Activated T-helper 1 cell treated with Interleukin-2 at 50 U/mL for 16 hours (primary cell): ENCODE measurements at places on chromosomes 5 and 9.

DNA sequence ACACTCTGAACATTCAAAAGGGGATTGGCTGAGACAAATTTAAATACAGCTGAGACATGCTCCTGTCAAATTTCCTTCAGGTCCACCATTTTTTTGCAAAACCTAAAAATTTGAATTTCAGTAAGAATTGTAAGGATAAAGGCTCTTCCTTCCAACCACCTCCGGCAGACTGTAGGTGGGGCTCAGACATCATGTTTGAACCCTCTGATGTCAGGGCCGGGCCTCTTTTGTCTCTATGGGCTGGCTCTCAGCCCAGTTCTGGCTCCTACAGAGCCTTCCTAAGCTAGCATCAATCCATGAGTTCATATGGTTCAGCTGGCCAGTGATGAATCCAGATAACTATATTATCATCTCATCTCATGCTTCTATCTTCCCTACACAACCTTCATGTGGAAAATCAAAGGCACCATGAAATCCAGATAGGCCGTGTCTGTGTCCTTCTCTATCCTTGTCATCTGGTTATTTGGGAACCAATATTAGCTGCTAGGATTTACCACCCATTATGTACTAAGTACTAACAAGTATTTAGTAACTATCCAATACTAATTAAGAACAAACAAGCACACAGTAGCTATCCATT is 44.2 kb downstream of the NIPSNAP3B start:
- no peak for DNase-seq

DNA sequence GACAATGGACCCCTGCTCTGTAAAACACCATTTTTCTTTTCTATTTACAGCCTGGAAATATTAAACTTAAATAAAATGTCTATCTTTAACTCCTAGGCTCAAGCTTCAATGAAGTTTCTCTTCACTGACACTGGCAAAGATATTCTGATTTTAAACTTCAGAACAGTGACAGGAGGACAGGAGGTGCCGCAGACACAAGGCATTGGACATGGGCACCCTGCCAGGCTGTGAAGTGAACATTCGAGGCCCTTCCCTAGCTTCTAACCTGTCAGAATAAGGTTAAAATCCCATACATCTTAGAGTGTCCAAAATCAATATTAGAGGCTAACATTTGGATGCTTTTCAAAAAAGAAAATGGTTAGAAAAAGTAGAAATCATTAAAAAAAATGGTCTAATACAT is 9.2 kb downstream of the SEMA5A start:
- DNase-seq: no peak

GRCh38 chr9:77725046-77725694 is 77.0 kb upstream of the GNA14 start:
- no peak for DNase-seq

DNA sequence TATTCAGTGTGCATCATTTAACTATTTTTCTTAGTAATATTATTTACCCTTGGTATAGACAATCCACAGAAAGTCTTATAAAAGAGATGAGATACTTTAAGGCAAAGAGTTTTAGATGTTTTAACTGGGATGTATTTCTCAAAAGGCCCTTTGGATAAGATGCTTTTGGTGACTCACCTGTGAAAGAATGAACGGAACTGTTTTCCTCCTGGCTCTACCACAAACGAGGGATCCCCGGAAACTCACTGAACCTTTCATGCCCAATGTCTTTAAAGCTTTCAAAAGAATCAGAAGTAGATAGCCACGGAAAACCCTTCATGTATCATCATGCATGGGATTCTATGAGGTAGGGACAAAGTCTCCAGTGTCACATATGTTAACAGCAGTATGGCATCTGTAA is 1.6 kb downstream of the ZNF782 start:
- DNase-seq: no peak

DNA sequence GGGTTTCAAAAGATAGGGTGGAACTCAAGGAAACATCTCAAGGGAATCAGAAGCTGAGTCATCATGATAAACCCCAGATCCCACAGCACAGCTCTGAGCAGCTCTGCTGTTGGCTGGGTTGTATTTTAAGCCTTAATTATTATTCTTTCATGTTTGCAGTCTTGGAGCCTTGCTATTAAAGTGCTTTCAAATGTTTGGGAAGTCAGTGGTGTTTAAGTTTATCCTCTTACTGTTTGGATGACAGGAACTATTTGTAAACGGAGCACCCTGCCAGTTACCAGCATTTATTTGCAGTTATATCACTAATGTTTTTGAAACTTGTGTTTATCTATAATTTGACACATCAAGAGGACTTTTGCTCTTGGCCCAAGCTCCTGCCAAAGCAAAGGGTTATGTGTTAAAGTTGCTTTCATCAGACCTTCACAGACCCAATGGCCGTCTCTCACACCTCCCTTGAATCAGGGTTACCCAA is 141.1 kb upstream of the SPDL1 start:
- no peak for DNase-seq

- no peak for DNase-seq
Observed at GRCh38 chr5:10244342-10244944, 5.2 kb downstream of the ATPSCKMT start.

- no peak for DNase-seq
Observed at GRCh38 chr5:173627860-173628392, 11.5 kb upstream of the BOD1 start.

DNA sequence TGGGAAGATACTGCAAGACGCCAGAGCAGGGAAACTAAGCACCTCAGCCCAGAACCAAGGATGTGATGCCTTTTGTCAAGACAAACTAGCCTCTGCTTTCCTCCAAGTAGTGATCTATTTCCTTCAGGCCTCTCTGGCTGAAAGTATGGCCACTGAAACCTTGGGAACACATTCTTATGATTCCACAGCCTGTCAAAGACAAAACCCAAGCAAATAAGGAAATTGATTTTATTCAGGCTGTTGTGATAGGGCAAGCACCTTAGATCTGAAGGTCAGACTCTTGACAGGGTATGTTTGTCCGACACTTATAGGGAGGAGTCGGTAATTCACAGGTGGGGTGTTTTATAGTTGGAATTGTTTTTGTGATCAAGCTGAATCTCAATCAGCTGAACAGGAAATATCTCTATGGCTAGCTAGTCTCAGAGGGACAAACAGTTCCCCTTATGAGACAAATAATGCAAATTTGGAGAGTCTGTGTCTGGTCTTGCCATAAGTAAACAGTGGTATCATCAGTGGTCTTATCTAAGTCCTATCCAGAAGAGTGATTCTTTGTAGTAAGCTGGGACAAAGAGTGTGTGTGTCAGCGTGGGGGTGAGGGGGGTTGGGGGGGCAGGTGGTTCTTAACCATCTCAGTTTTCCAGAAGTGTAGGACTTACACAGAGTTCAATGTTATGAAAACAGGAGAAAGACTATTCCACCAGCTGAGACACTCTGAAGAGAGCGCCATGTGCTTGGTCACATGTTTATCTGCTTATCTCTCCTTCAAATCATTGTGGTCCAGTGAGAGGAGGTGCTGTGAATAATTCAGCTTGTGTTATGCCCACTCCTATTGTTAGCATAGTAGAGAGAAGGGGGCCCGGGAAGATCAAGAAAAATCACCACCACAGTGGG is 6.7 kb upstream of the ZCCHC10 start:
- DNase-seq: no peak

- no peak for DNase-seq
Observed at GRCh38 chr5:22044229-22044628, 808.9 kb downstream of the CDH12 start.

- DNase-seq: no peak
Observed at GRCh38 chr5:167920589-167920988, 370.9 kb upstream of the WWC1 start.

GRCh38 chr5:92922231-92922967 is 658.6 kb downstream of the NR2F1-AS1 start:
- no peak for DNase-seq

DNA sequence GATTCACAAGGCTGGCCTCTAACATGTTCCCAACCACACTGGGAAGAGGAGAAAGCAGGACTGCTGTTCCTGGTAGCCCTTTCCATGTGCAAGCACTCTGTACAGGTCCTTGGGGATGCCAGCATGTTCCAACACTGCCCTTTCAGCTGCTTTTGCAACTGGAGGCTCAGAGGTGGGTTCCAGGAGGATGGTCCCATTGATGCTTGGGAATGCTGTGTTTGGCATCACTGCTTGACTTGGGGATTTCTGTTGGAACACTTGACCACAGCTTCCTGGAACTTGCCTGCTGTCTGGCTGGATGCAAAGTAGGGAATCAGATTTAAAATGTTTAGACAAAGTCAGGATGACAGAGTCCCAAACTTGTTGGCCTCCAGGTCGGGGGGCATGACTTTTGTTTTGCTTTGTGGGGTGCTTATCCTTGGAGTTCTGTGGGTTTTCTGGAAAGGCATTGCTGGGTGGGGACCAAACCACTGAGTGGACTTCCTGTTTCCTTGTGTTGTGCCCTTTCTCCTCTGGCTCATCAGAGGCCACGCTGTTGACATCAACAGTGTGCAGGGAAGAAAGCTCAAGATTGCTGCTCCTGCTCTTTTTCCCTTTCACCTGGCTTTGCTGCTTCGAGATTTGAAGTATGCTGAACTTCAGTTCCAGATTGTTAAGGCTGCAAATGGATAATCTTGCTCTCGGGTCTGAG is 148.5 kb upstream of the RPS23 start:
- no peak for DNase-seq

- no peak for DNase-seq
Observed at GRCh38 chr9:95116002-95116807, 201.3 kb downstream of the FANCC start.

GRCh38 chr9:134253606-134254205 is 72.5 kb upstream of the RXRA start:
- DNase-seq: no peak

- no peak for DNase-seq
Observed at GRCh38 chr5:116508835-116509234, 65.8 kb downstream of the SEMA6A start.

- no peak for DNase-seq
Observed at GRCh38 chr5:157366741-157367674, 93.0 kb upstream of the NIPAL4 start.

DNA sequence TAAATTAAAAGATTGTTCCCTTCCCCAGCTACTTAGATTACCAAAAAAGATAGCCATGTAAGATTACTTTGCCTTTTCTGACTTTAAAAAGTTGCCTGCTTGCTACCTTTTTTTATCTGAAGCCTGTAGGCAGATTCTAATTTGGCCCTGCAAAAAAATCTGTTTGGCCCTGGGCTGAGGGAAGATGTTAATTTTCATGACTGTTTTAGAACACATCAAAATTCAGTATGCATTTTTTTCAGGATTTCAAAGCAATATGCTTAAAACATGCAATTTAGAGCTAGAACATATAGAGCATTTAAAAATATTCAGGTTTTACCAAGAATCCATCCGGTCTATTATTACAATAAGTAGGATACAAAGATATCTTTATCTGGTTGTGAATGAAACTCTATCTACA is 563.6 kb downstream of the NR2F1-AS1 start:
- no peak for DNase-seq

GRCh38 chr5:167232675-167233311 is 1058.7 kb upstream of the WWC1 start:
- DNase-seq: no peak

- DNase-seq: no peak
Observed at GRCh38 chr9:88045686-88046085, 71.4 kb upstream of the CDK20 start.

DNA sequence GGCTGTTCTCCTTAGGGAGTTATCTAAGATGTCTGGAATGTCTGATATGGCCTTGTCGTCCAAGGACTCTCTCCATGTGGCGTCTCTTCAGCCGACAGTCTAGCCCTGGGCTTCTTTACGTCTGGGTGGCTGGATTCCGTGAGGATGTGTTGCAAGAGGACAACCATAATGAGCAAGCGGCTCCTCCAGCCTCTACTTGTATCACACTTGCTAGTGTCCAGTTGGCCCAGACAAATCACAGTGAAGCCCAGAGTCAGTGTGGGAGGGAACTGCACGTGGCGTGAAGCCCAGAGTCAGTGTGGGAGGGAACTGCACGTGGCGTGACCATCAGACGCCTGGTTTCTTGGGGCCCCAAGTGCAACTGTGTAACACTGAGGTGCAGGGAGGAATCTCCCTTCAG is 61.1 kb downstream of the COL23A1 start:
- no peak for DNase-seq

GRCh38 chr9:105676351-105676923 is 14.2 kb downstream of the TAL2 start:
- no peak for DNase-seq

- DNase-seq: no peak
Observed at GRCh38 chr5:2131826-2132496, 249.2 kb upstream of the IRX4 start.

GRCh38 chr5:80219391-80219790 is 36.5 kb downstream of the SERINC5 start:
- no peak for DNase-seq

GRCh38 chr5:158245513-158245912 is 386.6 kb upstream of the CLINT1 start:
- no peak for DNase-seq

- no peak for DNase-seq
Observed at GRCh38 chr9:110687497-110687896, 18.9 kb downstream of the MUSK start.

DNA sequence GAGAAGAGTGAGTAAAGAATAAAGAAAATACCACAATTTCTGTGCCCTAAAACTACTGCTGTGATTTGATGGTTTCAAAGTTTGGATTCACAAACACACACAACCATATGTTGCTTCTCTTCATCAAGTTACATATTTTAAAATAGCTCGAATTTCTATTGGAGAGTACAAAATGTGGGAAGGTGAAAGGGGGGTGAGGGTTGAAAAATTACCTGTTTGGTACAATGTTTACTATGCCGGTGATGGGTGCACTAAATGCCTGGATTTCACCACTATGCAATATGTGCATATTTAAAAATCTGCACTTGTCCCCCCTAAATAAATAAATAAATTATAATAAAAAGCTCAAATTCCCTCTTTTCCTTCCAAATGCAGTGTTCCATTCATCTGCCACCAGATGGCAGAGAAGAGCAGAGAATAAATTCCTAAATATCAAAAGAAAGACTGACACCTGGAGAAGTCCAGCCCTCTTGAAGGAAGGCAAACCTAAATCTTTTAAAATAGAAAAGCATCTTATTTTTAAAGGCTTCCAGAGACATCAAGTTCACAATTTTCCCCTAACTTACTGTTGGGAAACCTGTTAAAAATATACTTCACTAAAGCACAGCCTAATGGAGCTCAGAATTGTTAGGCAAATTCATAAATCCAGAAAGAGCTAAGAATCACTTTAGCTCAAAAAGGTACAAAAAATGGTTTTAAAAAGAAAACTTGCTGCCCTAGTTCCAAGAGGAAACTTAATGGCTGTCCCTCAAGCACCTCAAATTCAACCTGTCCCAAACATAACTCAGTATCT is 24.8 kb upstream of the HNRNPA0 start:
- DNase-seq: no peak

GRCh38 chr9:37007295-37007694 is 26.8 kb downstream of the PAX5 start:
- DNase-seq: no peak
